ENCODE measurements at places on chromosomes 12 and 14.

DNA sequence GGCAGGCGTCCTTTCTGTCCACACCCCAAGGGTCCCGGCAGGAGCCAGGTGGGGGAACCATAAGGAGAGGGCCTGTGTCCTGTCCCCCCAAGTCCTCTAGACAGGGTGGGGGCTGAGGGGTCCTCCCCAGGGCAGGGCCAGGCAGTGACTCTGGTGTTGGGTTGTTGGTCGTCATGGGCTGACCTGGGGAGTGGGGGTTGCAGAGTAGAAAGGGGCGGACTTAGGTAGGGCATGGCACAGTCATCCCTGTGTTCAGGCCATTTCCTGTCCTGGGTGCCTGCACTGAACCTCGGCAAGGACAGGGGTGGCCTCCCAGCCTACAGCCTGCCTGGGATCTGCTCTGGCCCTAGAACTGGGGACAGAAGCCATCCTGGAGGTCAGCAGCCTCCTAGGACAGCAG is 356.2 kb downstream of the TMEM121 start:
- no peak for DNase-seq

GRCh38 chr12:23049180-23049579 is 424.2 kb downstream of the ETNK1 start:
- no peak for DNase-seq

DNA sequence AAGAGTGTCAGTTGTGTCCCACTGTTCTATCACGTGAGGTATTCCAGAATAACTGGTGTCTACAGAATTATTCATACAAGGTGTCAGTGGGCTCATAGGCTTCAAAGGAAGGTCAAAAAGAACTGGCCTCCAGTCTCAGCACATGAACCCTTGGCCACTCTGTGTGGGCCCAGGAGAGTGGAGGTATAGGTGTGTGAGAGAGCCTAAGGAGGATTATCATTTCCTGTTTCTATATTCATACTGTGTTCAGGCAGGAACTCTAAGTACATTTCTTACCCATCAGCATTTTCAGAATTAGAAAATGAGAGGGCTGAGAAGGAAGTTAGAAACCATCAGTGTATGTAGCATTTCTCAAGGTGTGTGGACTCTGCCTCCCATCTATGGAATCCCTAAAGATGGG is 87.0 kb downstream of the BTG1 start:
- DNase-seq, result no peak

- DNase-seq, result no peak
Observed at GRCh38 chr12:93177208-93178153, 200.2 kb upstream of the NUDT4 start.

- DNase-seq, result no peak
Observed at GRCh38 chr12:1618489-1618888, 10.5 kb upstream of the WNT5B start.

DNA sequence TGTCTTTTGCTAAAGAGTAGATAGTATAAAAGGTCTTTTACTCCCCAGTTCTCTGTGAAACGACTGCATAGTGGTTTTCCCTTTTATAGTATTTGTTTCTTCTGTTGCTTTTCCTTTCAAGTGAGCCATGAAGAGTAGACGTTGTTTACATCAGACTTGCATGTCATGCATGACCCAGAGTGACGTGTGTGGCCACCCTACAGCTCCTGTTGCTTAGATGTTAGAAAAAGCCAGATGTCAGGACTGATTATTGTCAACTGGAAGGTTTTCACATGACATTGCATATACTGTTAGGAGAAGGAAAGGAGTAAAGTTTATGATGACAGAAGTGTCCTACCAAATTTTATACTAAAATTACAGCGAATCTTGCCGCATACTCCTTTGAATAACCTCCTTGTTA is 1.3 kb upstream of the RD3L start:
- no peak for DNase-seq

DNA sequence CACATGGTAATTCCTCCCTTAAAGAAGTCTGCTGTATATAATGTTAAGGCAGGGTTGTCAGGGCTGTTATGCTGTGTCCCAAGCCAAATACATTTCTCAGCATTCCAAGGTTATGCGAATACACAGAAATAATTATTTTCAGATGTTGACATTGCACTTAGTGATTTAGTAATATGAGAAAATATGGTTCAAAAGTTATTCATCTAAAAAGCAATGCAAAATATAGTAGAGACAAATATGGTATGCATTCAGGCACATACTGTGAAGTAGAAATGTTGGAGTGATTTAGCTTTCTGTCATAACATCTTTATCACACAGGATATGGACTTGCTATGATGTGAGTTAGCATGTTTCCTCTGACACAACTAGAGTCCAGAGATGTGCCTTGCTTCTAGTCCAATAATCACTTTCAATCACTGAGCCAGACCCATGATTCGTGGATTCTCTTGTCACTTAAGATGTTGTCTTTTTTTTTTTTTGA is 70.0 kb downstream of the PDE3A start:
- peak; percentile 14 for DNase-seq

- DNase-seq, result no peak
Observed at GRCh38 chr12:114186241-114187002, 219.5 kb downstream of the TBX5 start.

GRCh38 chr14:23620177-23620702 is 15.9 kb upstream of the DHRS2 start:
- no peak for DNase-seq

DNA sequence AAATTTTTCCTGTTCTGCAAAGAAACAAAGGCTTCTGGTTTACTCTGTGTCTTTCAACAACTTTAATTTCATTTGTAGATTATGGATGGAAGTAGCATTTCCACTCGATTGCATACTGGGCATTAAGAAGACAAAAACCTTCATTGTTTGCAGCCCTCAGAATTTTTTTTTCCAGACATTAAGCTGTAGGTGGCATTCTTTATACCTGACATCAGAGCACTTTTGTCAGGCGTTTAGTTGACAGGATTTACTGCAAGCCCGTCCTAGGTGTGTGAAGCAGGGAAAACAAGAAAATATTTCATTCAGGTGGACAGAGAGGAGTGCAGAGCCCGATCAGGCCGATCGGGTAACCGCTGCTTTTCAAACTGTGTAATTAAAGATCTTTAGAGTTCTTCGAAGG is 107.5 kb downstream of the TMEM260 start:
- no peak for DNase-seq

DNA sequence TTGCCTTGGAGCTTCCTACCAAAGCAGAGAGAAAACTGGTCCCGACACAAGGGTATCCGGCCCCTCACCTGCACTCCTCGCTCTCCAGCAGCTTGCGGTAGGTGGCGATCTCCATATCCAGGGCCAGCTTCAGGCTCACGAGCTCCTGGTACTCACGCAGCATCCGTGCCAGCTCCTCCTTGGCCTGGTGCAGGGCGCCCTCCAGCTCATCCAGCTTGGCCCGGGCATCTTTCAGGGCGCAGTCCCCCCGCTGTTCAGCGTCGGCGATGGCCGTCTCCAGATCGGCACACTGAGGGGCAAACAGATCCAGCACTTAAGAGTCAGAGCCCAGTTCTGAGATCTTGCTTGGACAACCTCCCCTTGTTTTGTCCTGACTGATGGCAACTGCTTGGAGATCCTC is 13.7 kb downstream of the KRT72 start:
- no peak for DNase-seq

GRCh38 chr14:74312161-74312560 is 9.4 kb upstream of the ABCD4 start:
- DNase-seq, result no peak

DNA sequence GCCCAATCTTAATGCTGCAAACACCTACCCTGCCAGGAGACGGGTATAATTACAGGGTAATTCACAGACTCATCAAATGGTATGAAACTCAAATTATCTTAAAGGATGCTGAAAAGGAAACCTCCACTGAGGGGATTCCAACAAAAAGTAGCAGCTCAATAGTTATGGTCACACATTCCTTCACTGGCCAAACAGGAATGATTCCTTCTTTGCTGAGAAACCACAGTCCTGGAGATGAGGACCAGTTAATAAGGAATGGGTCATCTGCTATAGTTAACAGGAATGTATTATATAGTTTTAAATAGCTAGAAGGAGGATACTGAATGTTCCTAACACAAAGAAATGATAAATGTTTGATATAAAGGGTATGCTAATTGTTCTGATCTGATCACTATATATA is 136.9 kb downstream of the STXBP6 start:
- DNase-seq, result no peak

GRCh38 chr14:69886453-69887242 is 7.4 kb downstream of the SMOC1 start:
- DNase-seq, result no peak

- DNase-seq, result peak; percentile 81
Observed at GRCh38 chr12:48351022-48351708, 446 bp upstream of the ZNF641 start.

DNA sequence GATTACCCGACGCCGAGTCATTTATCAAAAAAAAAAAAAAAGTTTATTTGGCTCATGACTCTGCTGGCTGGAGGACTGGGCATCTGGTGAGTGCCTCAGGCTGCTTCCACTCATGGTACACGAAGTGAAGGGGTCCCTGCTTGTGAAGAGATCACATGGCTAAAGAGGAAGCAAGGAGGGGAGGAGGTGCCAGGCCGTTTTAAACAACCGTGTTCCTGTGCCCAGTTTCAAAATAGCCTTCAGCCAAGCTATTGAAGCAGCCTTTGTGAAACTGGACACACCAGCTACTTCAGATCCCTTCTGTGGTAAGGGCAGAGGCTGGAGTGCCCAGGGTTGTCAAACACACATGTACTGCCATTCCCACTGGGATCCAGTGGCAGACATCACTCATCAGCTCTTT is 7.6 kb downstream of the POP5 start:
- DNase-seq, result no peak

DNA sequence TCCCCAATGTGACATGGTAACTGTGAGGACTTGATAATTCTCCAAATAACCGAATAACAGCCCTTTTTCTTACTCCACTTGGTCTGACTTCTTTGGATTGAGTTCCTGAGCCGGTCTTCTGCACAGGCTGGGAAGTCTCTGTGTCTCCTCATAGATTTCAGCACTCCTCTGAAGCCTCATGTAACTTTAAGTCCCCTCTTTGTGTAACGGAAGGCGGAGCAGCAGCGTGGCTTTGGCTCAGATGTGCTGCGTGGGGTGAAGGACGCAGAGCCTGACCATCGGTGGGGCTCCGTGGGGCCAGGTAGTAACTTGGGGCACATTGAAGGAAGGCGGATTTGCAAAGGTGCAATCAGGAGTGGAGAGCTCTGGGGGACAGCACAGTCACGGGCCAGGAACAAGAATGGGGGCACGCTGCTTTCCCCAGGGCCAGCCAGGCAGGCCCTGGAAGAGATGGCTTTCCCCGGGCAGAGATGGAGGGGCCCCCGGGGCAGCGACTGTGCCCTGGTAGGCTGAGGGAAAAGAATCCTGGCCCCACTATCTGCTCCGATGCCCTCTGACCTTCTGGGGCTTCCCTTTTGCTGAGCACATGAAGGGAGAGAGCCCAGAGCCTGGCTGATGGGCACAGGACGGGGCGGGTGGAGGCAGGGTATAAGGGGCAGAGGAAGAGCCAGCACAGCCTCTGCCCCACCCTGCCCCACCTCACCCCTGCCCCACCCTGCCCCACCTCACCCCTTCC is 56.9 kb downstream of the ADGRD1 start:
- no peak for DNase-seq

- DNase-seq, result no peak
Observed at GRCh38 chr14:76812093-76812421, 625 bp downstream of the ANGEL1 start.

- DNase-seq, result no peak
Observed at GRCh38 chr12:48680861-48681260, 1.2 kb downstream of the KANSL2 start.

DNA sequence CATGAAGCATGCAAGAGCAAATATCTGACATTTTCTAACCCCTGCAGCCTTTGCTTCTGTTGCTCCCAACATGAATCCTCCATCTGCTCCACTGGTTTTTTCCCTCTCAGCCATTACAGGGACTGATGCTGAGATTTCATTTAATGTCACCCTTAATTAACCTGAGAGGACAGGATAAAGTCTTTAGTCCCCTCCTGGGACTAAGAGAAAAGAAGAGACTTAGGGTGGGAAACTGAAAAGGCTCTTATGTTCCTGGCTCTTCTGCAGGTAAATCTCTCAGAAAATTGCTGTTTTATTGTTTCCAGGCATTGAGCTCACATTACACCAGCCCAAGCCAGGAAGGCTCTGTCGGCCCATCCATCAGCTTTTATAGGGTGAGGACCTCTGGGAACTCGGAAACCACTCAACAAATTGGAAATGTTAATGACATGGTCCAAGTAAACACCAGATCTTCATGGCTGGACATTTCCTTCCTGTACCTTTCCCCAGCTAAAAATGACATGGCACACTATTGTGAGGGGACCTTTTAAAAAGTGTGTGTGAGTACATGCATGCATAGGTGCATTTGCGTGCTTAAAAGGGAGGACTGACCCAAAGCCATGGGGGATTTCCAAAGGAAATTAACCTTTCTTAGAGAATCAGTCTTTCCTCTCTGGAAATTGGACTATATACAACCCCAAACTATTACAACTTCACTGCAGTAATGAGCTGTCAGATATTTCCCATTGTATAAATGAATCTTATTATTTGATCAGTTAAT is 408.1 kb upstream of the TMTC1 start:
- DNase-seq, result no peak

GRCh38 chr12:114749065-114749464 is 65.1 kb upstream of the TBX3 start:
- no peak for DNase-seq

- no peak for DNase-seq
Observed at GRCh38 chr12:94730847-94731246, 80.5 kb upstream of the TMCC3 start.

GRCh38 chr14:104102282-104102914 is 16.9 kb downstream of the ASPG start:
- no peak for DNase-seq

DNA sequence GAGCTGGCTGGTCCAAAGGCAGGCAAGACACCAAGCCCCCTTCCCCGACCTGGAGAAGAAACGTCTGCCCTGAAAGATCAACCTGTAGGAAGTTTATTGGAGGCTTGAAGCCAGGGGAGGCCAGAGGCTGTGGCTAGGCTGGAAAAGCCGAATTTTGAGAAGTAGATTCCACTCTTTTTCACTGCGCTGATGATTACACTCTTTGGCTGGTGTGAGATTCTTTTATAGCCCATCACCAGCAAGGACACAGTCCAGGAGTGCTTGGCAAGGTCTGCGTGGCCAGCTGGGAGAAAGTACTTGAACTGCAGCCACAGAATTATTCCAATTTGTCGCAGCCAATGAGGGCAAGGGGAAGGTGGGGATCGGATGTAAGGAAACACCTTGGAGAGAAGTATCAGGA is 45.0 kb downstream of the SYNE3 start:
- peak; percentile 35 for DNase-seq

DNA sequence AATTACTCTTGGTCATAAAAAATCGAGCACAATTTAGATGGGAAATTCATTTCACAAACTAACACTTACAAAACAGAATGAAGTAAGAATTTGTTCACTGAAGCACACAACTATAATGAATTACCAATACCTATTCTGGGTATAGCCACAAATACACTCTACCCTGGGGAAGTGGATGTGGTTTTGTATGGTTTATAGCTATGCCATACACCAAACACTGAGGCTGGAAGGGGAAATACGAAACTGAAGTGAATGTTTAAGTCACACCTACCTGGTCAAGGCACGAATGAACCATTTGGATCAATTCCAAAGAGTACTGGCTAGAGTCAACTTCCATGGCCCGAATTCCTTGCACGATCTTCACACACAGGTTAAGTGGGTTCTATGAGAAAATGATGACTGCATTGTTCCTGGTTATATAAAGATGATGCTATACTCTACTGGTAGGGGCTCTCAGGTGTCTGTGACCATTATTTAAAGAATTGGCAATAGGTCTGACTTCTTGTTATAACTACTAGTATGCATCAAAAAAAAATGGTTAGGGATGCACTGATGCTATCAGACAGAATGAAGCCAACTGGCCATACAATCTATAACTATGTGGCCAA is 12.8 kb downstream of the NEK9 start:
- no peak for DNase-seq

Measured in AG20443 (cell line).